NCI-H1417 (cell line): ENCODE measurements at places on chromosomes 7 and 10.

DNA sequence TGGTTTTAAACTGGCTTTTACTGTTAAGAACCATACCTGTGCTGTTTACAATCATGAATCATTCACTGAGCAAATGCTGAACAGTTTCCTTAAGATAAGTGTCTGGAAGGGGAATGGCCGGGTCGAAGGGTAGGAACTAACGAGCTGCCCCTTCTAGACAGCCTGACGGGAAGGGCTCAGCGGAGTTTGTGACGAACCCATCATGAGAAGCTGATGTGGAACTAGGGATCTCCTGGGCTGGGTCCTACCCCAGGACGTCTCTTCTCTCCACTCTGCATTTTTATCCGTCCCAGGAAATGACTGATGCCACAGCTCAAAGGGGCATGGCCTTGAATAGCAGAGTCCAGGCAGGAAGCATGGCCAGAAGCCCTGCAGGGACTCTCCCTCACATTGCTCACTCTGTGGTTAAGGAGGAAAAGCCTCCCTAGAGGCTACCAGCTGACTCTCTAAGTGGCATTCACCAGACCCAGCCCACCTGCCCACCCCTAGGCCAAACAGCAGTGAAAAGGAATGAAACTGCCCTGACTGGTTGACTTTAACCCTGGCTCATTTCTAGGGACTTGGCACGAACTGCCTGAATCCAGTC lies 112.0 kb downstream of the PFKFB3 start:
- no peak for DNase-seq

DNA sequence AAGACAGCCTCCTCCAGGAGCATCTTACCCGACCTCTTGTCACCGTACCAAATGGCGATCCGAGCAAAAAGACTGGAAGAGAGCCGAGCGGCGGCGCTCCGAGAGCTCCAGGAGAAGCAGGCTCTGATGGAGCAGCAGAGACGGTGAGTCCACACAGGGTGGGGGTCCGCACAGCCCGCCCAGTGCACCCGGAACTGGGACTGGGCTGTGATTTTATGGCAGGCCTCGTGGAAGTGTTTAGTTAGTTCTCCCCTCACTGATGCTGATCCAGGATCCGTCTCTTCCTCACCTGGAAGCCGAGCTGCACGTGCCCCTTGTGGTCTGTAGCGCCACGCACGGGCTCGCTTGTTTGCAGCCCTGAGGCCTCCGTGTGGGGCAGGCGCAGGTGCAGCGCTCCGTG lies 19.6 kb downstream of the LRRC27 start:
- DNase-seq: no peak

DNA sequence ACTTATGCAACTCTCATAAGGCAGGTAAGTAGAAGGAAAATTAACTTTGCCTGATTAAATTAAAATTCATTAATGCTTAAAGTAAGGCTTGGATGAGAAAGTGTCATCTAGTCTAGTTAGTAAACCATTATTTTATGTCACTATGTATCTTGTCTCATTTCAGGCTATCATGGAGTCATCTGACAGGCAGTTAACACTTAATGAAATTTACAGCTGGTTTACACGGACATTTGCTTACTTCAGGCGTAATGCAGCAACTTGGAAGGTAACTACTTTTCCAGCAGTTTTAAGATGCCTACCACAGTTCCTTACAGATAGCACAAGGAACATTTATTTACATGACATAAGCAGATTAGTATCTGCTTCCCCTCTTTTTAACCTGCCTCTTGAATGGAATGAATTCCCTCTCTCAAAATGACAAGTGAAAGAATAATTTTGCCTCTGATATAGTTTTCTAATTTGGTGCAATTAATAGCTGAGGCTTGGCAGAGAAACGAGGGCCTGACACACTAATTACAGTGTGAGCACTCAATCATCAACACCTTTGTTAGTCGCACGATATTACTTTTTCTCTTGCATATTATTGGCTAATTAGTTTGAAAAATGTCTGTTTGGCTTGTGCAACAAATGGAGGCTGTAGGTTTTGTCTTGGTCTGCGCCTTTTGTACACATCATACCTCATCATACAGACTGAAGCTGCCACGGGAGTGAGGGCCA lies 245.0 kb downstream of the FOXP2 start:
- peak; percentile 84 for DNase-seq

DNA sequence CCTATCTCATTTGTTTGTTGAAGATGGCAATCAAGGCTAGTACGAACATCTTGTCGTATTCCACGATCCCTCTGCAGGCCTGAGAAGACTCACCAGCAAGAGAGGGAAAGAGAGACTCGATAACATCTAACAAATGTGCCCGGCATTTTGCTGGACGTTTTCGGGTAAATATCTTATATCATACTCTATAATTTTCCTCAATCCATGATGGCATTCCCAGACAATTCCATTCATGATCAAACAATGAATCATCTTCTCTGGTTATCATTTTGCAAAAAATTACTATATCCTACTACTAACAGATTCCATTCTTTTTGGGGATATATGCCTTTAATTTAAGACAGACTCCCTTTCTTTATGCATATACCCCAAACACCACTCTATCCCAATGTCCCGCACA lies 118.1 kb downstream of the TYW1B start:
- DNase-seq: no peak

GRCh38 chr7:17391366-17391765 lies 92.9 kb downstream of the AHR start:
- no peak for DNase-seq

GRCh38 chr7:30928254-30928872 lies 16.7 kb downstream of the AQP1 start:
- no peak for DNase-seq

- DNase-seq: no peak
These were observed 148.1 kb upstream of the FAM3C start for GRCh38 chr7:121544238-121544637.

DNA sequence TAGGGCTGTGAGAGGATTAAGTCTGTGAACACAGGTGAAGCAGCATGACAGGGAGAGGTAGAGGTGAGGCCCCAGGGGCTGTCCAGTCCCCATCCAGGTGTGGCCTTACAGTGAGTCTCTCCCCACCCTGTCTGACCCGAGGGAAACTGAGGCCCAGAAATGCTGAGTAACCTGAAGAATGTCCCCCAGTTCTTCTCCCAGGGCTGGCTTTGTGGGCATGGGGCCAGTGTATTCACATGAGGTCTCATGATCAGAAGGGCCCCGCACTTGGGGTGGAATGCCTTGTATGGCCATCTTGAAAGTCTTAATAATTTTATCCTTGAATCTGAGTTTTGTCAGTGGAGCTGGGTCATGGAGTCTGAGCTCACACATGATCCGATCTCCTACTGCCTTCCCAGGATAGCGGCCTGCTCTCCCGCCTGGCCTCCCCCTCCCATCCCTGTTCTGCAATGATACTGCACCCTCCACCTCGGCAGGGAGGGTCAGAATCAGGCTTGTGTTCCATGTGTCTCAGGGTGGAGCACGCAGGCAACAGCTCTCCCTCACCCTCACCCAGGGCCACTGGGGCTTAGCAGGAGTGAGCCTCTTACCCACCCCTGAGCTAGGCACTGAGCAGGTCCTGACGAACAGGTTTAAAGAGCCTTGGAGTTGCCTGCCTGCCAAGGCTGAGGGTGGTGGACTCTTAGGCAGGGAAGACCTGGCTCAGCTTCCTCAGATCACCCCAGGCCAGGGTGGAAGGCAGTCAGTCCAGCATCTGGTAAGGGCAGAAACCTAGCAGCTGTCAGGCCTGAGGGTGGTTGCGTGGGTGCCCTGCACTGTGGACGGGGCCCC lies 41.4 kb upstream of the NPFFR1 start:
- no peak for DNase-seq

DNA sequence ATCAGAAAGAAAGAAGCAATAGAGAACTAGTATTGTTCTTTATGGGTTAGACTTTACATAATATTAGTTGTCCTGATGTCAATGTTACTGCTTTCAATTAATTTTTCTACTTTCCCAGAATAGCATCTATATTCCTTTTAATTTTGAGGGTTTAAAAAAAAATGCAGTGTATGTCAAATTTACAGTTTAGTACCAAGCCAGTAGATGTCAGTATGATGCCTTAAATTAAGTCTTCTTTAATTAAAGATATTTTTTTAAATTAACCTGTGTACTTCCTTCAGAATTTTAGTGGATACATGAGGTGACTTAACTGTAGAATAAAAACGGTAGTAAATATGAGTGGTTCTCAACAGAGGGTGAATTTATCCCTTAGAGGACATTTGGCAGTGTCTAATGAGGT lies 35.2 kb upstream of the STOX1 start:
- DNase-seq: no peak

DNA sequence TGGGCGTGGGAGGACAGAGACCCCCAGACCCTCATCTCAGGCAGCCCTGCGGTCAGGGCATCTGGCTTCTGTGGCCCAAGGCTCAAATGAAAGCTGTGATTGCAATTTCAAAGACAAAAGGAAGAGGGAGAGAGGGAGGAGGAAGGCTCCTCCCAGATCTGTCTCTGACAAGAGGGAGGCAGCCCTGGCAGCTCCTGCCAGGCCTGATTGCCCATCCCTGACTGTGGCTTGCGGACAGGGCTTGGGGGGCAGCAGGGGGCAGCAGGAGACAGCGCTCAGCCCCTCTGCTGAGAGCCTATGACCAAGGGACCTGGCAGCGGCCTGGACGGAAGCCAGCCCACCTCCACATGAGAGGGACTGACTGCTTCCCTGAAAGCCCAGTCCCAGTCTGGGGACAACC lies 91.8 kb downstream of the PTPRN2 start:
- DNase-seq: peak; percentile 91

DNA sequence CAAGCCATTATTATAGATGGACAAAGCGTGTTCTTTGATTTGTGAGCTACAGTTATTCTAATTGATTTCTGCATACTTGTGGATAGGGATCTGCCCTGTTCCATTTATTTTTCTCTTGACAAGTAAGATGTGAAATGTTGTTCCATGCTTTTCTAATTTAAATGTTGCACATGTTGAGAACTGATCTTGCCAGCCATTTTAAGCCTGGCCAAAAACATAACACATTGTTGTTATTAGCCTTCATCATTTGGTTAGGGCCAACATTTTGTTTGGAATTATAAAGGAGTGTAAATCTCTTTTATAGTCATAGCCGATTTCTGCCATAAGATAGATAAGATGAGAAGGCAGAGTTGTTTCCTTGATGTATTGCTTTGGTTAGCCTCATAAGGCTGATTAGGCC lies 117.0 kb downstream of the WNT2 start:
- DNase-seq: no peak

- DNase-seq: no peak
These were observed 165.5 kb downstream of the PKD1L1 start for GRCh38 chr7:47782792-47783191.

DNA sequence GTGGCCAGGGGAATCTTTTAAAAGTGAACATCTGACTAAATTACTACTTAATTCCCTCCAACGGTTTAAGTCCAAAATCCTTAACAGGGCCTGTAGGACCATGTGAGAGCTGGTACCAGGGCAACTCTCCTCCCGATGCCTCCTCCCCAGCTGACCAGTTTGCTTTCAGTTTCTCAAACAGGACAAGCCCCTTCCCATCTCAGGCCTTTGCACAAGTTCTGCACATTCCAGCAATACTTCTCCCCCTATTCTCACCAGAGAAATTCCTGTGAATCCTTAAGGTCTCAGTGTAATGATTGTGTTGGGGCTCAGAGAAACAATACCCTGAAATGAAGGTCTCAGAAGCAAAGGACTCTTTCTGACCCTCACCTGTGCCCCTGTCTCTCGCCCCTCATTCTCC lies 8.0 kb upstream of the CALHM1 start:
- no peak for DNase-seq

DNA sequence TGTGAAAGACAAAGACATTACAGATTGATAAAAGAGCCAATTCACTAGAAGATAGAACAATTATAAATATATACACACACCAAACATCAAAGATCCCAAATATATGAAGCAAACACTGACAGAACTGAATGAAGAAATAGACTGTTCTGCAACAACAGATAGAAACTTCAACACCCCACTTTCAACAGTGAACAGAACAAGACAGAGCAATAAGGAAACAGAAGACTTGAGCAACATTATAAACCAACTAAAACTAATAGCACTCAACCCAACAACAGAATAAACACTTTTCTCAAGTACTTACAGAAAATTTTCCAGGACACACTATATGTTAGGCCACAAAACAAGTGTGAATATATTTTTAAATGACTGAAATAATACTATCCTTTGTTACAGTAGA lies 10.9 kb downstream of the CDCA7L start:
- no peak for DNase-seq

DNA sequence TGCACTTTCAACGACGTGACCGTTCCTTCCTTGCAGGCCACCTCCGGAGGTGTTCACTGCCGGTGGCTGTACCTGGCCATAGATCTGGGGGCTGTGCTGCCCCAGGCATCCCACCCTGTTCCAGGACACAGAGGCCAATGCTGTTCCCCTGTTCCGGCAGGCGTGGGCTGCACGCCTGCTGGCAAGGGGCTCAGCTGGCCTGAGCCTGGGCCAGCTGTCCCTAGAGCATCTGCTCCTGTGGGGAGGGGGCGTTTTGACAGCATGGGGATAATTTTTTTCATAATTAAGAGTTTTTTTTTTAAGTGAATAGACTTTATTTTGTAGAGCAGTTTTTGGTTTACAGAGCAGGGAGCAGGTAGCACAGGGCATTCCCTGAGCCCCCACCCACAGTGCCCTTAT lies 28.8 kb downstream of the PWWP2B start:
- DNase-seq: no peak

DNA sequence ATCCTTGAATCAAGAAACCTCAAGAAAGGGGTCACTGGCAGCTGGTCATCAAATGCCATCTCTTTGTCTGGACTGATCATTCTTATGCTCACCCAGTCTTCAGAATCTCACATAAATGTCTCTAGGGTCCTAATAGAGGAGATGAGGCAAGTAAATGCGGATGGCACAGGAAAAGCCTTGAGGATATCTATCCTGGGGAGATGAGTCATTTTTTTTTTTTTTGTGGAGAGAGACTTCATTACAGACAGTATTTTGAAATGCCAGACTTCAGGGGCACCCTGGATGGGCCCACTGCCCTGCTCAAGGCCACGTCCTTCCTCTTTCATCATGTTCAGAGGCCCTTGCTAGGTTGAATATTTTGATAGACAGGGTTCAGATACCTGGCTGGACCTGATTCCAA lies 19.5 kb upstream of the PLPP4 start:
- no peak for DNase-seq

DNA sequence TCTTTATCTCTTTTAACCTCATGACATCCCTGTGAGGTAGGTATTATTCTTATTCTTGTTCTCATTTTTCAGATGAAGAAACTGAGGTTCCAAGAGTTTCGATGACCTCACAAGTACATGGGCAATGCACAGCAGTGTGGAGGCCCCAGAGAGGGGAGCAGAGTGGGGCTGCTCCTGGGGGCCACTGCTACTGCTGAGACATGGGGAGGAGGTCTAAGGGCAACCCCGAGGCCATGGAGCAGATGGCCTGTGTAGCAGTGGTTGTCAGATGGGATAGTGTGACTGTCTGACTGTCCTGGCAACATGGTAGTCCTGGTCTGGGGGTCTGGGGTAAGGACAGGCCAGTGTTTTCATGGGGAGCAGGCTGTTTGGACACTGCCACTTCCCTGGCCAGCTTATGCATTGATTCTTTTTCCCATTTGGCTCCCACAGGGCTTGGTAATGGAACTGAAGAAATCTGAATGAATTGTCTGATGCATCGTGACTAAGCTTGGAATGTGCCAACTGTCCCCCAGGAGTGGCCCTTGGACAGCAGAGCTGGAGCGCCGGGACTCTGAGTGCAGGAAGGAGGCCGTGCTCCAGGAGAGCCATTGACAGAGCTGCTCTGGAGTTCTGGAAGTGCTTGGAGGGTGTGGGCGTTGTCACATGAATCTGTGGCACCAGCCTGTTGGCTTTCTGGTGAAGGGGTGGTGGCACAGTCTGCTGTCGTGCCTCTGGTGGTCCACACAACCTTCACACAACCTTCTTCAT lies 40.9 kb downstream of the ADRA2A start:
- DNase-seq: no peak

GRCh38 chr7:117800841-117801240 lies 72.4 kb downstream of the CTTNBP2 start:
- no peak for DNase-seq
